Stomach (tissue), 19 donors: ENCODE measurements at places on chromosomes 3 and 15.

DNA sequence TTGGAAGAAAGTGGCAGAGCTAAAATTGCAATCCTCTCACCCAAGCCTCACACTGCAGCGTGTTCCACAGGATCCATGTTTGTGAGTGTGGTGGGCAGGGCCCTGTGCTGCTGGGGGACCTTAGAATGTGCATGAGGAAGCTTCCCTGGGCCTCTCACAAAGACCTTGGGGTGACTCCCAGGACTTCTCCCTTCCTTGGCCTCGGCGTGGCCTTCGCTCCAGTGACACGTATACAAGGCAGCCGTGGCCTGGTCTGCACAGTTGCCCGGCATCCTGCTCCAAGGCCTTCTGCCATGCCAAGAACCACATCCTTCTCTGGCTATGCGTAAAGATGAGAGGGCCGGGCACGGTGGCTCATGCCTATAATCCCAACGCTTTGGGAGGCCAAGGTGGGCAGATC lies 196.4 kb downstream of the UACA start:
- H3K36me3 ChIP-seq: no peaks in the 10 kb centered on the region
- no peak overlapping the region for H3K27ac ChIP-seq
- no peaks in the 10 kb centered on the region for H3K4me1 ChIP-seq
- H3K4me3 ChIP-seq: no peak overlapping the region
- H3K27me3 ChIP-seq: peaks cover 7% of the 10 kb centered on the region

DNA sequence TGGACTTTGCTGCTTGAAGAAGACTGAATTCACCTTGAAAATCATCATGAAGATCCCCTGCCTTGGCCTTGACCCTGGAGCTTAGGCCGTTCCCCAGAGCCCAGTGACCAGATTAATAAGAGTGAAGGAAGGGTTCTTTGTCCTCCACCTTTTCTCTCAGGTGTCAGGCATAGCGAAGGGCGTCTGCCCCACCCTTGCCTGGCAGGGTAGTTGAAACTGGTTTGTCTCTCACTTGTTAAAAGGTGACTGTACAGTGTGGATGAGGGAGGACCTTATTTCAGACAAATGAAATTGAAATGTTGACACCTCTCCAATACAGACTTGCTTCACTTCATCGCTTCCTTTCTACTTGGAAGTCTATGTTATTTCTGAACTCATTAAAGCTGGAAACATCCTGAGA lies 223.7 kb upstream of the BHLHE40 start:
- H3K36me3 ChIP-seq: peaks cover 21% of the 10 kb centered on the region
- no peak overlapping the region for H3K4me3 ChIP-seq
- H3K4me1 ChIP-seq: peaks cover 10% of the 10 kb centered on the region
- no peaks in the 10 kb centered on the region for H3K27me3 ChIP-seq
- no peak for DNase-seq

GRCh38 chr15:67897646-67898339 lies 57.9 kb upstream of the RNU6-1 start:
- H3K4me1 ChIP-seq: no peaks in the 10 kb centered on the region
- no peaks in the 10 kb centered on the region for H3K36me3 ChIP-seq
- no peak overlapping the region for H3K4me3 ChIP-seq
- H3K27ac ChIP-seq: no peak overlapping the region

DNA sequence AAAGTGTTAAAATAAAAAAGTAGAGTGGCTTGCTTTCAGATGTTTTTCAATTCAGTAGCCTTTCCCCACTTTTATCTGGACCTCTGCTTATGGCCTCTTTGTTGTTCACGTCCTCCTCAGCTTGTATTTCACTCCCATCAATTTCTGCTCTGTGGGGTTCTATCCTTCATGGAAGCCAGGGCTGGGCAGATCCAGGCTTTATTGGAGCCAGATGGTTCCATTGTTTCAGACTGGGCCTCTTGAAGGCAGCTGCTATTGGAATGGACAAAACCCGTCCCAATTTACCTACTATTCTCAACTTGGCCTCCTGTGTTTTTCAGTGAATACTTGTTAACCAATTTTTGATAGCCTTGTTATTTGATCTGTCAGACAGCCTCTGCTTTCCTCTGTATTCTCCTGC lies 10.9 kb upstream of the AADACL2 start:
- no peak for DNase-seq
- no peak overlapping the region for H3K4me3 ChIP-seq
- H3K27ac ChIP-seq: no peak overlapping the region
- H3K4me1 ChIP-seq: no peaks in the 10 kb centered on the region
- no peaks in the 10 kb centered on the region for H3K36me3 ChIP-seq

GRCh38 chr3:130925628-130926027 lies 31.7 kb downstream of the ATP2C1 start:
- no peaks in the 10 kb centered on the region for H3K27me3 ChIP-seq
- H3K4me1 ChIP-seq: peaks cover 19% of the 10 kb centered on the region
- no peak for DNase-seq
- no peaks in the 10 kb centered on the region for H3K36me3 ChIP-seq
- no peak overlapping the region for H3K4me3 ChIP-seq
- H3K27ac ChIP-seq: no peak overlapping the region

DNA sequence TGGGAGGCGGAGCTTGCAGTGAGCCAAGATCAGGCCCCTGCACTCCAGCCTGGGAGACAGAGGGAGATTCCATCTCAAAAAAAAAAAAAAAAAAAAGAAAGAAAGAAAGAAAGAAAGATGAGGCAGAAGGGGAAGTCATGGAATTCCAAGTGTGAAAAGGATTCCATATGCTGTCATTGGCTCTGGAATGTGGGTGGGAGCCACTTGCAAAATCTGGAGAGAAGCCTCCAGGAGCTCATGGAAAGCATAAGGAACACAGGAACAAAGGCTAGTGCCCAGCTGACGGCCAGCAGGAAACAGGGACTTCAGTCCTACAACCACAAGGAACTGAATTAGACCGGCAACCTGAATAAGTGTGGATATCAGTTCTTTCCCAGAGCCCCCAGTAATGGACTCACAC lies 12.5 kb upstream of the TRAK1 start:
- DNase-seq: no peak
- no peaks in the 10 kb centered on the region for H3K27me3 ChIP-seq
- H3K27ac ChIP-seq: no peak overlapping the region
- no peaks in the 10 kb centered on the region for H3K36me3 ChIP-seq

DNA sequence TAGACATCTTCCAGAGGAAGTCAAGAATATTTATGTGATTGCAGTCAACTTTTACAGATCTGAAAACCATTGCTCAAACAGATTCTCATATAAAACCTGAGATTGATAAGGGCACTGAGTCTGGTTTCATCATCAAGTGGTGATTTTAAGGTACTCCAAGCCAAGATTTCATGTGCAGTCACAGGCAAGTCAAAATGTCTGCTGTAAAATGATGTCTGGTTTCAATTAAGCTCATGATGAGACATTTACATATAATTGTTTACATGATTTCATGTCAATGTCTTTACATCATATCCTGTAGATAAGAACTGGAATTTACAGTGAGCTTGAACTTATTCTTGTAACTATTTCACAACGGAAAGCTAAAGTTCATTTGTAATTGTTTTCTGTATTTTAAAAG lies 1215.5 kb downstream of the ROBO2 start:
- H3K4me1 ChIP-seq: no peaks in the 10 kb centered on the region
- no peak overlapping the region for H3K27ac ChIP-seq
- H3K27me3 ChIP-seq: no peaks in the 10 kb centered on the region
- H3K36me3 ChIP-seq: no peaks in the 10 kb centered on the region

DNA sequence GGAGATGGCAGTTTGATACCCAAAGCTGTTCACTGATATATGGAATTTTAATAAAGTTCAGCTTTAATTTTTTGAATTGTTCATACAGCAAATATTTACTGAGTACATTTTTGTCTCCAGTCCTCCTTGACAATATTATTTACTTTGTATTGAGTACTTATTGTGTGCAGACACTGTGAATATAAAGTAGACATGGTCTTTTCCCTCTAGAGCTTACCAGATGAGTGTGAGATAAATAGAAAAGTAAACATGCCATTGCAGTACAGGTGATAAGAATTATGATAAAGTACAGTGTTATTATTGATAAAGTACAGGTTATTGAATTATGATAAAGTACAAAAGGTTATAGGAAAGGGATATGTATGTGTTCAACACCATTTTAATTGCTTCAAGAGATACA lies 2.1 kb downstream of the UBA5 start:
- H3K36me3 ChIP-seq: peaks cover 5% of the 10 kb centered on the region
- no peak for DNase-seq
- H3K27me3 ChIP-seq: no peaks in the 10 kb centered on the region
- no peak overlapping the region for H3K4me3 ChIP-seq

- no peak for DNase-seq
- H3K27me3 ChIP-seq: no peaks in the 10 kb centered on the region
- H3K27ac ChIP-seq: no peak overlapping the region
- no peaks in the 10 kb centered on the region for H3K4me1 ChIP-seq
- H3K4me3 ChIP-seq: no peak overlapping the region
These were observed 85.3 kb downstream of the SLC49A4 start for GRCh38 chr3:122880173-122880572.

- no peaks in the 10 kb centered on the region for H3K4me1 ChIP-seq
- H3K4me3 ChIP-seq: no peak overlapping the region
- no peak for DNase-seq
- no peak overlapping the region for H3K27ac ChIP-seq
These were observed 160.0 kb downstream of the FRMD5 start for GRCh38 chr15:44034933-44035624.

DNA sequence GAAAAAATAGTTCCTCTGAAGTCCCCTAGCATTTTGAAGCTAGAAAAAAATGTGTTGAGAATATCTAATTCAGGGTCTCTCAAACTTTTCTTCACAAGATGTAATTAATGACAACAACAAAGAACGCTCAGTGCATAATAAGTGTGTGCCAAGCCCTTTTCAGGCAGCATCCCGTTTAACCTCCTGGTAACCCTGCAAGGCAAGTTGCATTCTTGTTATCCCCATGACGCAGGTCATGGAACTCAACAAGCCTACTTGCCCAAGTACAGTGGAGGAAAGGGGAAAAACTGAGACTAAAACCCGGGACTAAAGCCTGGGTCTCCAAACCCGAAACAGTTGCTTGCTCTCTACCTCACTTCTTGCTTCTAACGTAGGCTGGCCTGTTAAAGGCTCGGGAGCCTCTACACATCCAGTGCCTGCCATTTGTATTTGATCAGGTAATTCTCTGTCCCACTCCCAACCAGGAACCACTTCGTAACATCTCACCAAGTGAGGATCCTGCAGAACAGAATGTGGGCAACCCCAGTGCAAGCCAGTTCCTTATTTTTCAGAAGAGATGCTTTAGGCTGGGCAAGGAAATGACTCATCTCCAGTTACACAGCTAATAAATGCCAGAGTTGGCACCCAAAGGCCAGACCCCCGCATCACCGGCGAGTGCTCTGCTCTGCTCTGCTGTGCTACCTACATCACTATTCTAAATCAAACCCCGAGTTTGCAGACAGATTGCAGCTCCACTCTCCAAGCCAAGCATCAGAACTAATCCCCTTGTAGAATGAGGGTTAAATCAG lies 28.3 kb downstream of the LMCD1 start:
- DNase-seq: no peak
- H3K27ac ChIP-seq: peak overlapping the region; percentile 20
- H3K36me3 ChIP-seq: peaks cover 13% of the 10 kb centered on the region
- H3K4me3 ChIP-seq: no peak overlapping the region
- peaks cover 41% of the 10 kb centered on the region for H3K4me1 ChIP-seq
- no peaks in the 10 kb centered on the region for H3K27me3 ChIP-seq

- no peak overlapping the region for H3K27ac ChIP-seq
- H3K36me3 ChIP-seq: no peaks in the 10 kb centered on the region
- DNase-seq: no peak
- no peak overlapping the region for H3K4me3 ChIP-seq
- no peaks in the 10 kb centered on the region for H3K4me1 ChIP-seq
- no peaks in the 10 kb centered on the region for H3K27me3 ChIP-seq
These were observed 113.8 kb upstream of the EPHA6 start for GRCh38 chr3:96700322-96701315.

- no peaks in the 10 kb centered on the region for H3K36me3 ChIP-seq
- H3K4me3 ChIP-seq: no peak overlapping the region
- peaks cover 6% of the 10 kb centered on the region for H3K4me1 ChIP-seq
- no peaks in the 10 kb centered on the region for H3K27me3 ChIP-seq
These were observed 23.6 kb downstream of the CCR1 start for GRCh38 chr3:46184469-46184868.

GRCh38 chr3:139745831-139746230 lies 68.1 kb upstream of the NMNAT3 start:
- no peaks in the 10 kb centered on the region for H3K36me3 ChIP-seq
- no peak overlapping the region for H3K4me3 ChIP-seq
- no peak overlapping the region for H3K27ac ChIP-seq

DNA sequence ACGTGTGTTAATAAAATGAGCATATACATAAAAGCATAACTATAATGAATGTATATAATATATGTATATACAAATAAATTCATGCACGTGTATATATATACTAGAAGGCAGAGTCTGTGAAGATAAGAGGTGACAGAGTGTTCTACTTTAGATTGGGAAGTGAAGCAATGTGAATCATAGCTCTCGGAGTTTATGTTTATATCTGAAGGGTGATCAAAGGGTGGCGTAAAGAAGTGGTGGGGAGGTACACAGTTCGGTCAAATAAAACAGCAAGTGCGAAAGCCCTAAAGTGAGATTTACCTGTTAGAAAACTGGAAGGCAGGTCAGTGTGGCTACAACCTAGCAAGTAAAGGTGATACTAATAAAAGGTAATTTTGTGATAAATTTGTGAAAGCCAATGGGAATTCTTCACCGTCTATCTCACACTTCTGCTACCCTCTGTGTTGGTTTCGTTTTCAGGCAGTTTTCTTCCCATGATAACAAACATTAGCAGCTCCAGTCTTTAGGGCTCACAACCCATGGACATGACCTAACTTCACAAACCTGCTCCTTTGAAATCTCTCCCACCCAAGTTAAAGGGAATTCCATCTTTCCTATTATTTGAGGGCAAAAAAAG lies 46.7 kb upstream of the BCHE start:
- H3K27me3 ChIP-seq: no peaks in the 10 kb centered on the region
- DNase-seq: no peak

GRCh38 chr3:117671722-117672318 lies 962.2 kb downstream of the TUSC7 start:
- DNase-seq: no peak
- no peaks in the 10 kb centered on the region for H3K36me3 ChIP-seq
- no peaks in the 10 kb centered on the region for H3K4me1 ChIP-seq
- no peak overlapping the region for H3K27ac ChIP-seq
- H3K4me3 ChIP-seq: no peak overlapping the region

GRCh38 chr3:193021506-193022010 lies 103.9 kb upstream of the MB21D2 start:
- no peaks in the 10 kb centered on the region for H3K36me3 ChIP-seq
- H3K27me3 ChIP-seq: no peaks in the 10 kb centered on the region
- no peak for DNase-seq

DNA sequence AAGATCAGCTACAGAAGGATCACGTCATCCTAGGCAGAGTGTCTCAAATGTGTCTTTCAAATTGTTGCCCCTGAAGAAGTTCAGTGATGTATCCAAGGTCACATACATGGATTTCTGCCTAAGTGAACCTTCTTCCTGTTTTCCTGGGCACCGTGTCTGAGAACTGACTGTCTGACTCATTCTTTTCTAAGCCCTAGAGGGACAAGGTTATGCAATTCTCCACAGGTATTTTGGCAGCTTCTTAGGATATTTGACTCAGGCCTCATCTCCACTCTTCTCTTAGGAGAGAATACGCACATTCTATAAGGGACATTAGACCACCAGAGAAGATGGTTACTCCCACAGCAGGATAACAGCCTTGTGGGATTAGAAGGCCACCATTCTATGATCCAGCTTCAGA lies 391.9 kb upstream of the THBS1 start:
- H3K27ac ChIP-seq: no peak overlapping the region
- H3K4me1 ChIP-seq: no peaks in the 10 kb centered on the region
- no peak for DNase-seq
- H3K27me3 ChIP-seq: no peaks in the 10 kb centered on the region
- no peaks in the 10 kb centered on the region for H3K36me3 ChIP-seq
- H3K4me3 ChIP-seq: no peak overlapping the region
